ENCODE measurements at places on chromosomes 1 and 21.

GRCh38 chr1:233347338-233347737 is 19.8 kb downstream of the MAP3K21 start:
- no peak for DNase-seq

DNA sequence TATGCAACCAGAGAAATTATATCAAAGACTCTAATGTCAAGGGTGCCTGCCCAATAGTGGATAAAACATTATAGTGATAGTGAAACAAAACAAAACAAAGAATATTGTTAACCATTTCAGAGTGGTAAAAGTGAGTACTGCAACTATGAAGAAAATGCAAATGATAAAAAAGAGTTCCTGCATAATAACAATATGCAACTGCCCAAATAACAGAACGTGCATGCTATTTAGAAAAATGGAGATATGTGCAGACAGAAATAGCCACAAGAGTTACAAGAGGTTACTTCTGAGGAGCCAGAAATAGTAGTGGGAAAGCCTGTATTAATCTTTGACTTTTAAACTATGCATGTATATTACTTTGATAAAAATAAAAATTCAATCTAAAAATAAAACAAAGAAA is 302.5 kb downstream of the NEGR1 start:
- DNase-seq: no peak

DNA sequence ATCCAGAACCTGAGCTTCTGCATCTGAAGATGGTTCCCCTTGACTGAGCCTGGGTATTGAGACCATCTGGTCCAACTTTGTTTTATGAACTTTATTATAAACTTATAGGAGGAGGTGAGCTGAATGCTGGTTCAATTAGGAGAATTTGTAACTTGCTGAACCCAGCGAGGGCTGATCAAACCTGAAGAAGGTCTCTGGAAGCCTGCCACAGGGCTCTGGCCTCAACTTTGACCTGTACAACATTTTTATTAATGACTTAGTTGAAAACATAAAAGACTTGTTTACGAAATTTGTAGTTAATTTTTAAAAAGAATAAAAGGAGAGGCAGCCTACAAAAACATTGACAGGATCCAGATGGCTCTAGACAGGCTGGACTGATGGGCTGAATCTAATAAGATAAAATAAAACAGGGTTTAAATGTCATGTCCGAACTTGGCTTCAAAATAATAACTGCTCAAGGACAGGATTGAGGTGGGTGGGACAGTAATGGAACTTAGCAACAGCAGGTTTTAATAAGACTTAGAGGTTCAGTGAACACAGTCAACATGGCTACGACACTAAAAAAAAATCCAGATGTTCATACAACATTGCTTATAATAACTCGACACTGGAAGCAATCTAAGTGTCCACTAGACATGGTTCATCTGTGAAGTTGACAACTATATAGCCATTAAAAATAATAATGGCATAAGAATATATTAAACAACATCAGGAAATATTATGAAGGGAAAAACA is 53.4 kb upstream of the GJB5 start:
- DNase-seq: no peak

- peak; percentile 60 for DNase-seq
These were observed 938.7 kb downstream of the TTLL7 start for GRCh38 chr1:83060221-83060620.

DNA sequence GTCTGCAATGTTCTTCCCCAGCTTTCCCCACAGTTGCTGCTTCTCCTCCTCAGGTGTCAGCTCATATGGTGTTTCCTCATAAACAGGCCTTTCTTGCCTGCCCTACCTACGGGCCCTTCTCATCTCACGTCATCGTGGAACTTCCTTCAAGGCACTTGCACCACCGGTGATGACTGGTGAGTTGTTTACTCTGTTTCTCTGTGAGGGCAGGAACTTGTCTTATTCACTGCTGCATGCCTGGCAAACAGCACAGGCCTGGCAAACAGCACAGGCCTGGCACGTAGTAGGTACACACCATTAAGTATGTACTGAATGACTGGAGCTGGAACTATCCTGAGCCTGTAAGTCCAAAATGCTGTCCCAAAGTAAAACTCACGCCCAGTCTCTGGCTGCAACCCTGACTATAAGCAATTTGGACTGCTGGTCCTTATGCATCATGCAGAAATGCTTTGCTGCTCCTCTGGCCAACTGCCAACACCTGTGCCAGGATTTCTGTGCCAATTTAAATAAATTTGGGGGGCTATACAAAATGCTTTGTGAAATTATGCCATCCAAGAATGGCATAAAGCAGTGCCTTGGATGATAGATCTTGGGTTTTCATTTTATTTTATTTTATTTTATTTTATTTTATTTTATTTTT is 25.7 kb downstream of the STK40 start:
- no peak for DNase-seq

- DNase-seq: no peak
These were observed 8.8 kb downstream of the PBX1 start for GRCh38 chr1:164567774-164568173.

DNA sequence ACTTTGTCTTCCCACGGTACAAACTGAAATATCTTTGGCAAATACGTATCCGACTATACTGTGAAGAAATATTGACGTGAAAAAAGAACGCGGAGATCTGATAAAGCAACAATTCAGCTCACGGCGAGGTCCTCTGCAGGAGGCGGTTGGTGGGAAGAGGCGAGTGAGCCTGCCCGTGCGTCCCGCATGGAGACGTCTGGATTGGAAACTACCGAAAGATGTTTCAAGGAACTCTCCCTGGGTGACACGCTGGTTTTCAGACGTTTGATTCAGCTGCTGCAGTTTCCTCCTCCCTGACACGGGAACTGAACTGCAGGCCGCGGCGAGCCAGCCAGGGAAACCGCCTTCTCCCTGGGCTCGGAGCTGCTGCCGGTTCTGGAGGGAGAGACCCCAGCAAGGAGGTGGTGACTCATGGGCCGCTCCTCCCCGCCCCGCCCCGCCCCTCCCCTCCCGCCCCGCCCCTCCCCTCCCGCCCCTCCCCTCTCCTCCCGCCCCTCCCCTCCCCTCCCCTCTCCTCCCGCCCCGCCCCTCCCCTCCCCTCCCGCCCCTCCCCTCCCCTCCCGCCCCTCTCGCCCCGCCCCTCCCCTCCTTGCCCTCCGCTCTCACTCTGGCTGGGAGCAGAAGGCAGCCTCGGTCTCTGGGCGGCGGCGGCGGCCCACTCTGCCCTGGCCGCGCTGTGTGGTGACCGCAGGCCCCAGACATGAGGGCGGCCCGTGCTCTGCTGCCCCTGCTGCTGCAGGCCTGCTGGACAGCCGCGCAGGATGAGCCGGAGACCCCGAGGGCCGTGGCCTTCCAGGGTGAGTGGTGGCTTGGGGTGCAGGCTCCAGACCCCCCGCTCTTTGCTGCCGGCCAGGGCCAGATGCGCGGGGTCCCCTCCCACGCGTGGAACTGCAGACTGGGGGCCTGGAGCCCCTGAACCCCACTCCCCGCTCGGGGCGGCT is at the start of gene COL6A1:
Gene COL6A1, plus strand, starts transcription at position 620 of the 941 bp plus-strand sequence. Its CDS starts 81 bp downstream, at position 701.
- peak; percentile 93 for DNase-seq

DNA sequence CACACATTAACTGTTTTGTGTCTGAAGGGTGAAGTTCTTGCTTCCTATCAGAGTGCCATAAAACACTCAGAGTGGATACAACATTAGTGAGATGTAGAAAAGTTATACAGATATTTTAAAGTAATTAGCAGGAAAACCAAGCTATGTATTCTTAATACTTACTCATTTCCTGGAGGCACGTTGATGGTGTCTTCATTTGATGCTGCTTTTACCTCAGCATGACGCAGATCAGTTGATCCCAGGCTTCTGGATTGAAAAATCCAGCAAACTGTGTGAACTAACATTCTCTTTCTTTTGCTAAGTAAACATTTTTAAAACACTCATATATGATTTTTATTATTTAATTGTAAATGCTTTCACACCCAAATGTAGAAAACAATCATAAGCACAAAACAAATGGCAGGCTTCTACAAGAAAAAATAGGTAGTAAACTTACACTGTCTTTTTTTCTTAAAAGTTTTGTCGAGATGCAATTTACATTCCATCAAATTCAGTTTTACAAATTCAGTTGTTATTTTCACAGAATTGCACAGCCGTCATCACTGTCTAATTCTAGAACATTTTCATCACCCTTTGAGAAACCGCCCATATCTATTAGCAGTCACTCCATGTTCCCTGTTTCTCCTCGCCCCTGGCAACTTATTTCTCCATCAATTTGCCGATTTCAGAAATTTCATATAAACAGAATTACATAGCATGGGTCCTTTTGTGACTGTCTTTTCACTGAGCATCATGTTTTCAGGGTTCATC is 198.9 kb downstream of the LRRC7 start:
- no peak for DNase-seq

GRCh38 chr1:190243056-190243455 is 234.6 kb downstream of the BRINP3 start:
- no peak for DNase-seq

- DNase-seq: peak; percentile 74
These were observed 482.4 kb downstream of the NPHP4 start for GRCh38 chr1:5509664-5510452.

DNA sequence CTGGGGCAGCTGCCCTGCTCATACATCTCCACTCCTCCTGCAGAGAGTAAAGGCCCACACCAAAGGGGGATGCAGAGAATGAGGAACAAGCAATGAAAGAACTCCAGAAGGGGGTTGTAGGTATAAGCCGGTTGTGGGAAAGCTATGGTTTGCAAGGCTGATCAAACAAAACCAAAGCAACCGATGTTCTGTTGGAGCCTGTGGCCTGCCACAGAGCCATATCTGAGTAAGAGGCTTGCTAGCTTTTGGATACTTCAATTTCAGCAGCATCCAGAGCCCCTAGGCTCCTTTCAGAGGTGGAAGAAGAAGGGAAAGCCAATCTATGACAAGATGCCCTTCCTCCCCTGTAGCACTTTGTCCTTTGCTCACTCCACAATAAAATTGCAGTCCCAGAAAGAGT is 163.2 kb downstream of the RRAGC start:
- DNase-seq: no peak

DNA sequence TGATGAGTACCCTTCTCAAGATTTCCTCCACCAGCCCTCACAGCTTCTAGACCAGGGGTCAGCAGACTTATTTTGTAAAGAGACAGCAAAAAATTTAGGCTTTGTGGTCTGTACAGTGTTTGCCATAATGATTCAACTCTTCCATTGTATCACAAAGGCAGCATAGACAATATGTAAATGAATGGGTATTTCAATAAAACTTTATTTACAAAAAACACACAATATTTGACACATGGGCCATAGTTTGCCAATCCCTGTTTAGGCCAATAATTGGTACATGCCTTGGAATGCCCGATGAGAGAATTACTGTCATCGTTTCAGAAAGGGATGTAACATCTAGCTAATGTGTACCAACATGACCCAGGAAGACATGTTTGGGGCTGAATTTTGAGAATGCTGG is 178.9 kb upstream of the GALNT2 start:
- DNase-seq: no peak

DNA sequence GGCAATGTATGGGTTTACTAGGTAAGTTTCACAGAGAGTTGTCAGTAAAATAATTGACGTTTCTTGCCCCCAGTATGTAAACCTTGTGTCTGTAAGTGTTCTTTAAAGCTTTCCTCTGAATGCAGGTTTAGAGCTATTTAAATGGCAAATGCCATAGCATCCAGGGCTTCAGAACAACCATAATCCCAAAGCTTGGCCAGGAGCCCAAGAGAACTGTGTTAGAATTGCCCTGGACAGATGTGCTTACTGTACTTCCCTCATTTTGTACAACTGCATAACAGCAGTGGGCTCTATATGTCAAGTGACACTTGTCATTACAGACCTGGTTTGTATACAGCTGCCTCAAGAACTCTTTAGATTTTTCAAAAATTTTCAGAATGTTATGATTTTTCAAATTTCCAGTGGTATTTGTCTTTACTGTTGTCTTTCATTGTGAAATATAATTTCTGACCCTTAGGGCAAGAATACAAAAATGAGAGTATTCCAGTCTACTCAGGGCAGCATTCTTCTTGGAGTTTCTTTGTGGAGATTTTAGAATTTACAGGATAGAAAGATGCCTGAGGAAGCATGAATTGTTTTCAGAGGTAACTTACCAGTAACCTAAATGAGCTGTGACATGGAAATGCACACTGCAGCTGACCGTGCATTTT is 136.9 kb upstream of the L1TD1 start:
- DNase-seq: no peak

- no peak for DNase-seq
These were observed 28.4 kb downstream of the DISP3 start for GRCh38 chr1:11507309-11507708.

DNA sequence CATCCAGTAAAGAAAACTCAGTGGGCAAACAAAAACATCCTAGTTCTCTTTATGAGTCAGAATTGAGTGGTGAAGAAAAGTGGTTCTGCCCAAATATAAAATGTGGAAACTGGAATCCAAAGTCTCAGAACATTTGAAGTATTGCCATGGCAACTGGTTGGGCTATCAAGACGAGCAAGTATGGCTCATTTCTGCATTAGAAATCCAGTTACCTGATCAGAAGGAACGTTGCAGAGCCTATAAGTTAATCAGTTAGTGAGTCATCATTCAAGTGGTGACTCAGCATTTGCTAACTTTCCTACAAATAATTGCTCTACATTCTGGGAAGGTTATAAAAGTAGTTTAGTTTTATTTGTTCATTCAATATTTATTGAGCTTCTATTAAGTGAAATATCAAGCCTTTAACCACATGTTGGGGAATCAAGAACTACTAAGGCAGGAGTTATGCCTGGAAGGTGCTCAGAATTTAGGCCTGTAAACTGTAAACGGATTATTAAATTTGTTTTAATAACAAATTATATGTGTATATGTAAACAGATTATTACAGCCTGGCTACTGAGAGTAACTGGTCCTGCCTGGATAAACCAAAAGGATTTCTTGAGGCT is 104.3 kb downstream of the PAPPA2 start:
- no peak for DNase-seq

GRCh38 chr1:231699784-231700183 is 73.2 kb downstream of the DISC1 start:
- DNase-seq: no peak

GRCh38 chr21:46543306-46543705 is 61.6 kb downstream of the S100B start:
- DNase-seq: peak; percentile 30

DNA sequence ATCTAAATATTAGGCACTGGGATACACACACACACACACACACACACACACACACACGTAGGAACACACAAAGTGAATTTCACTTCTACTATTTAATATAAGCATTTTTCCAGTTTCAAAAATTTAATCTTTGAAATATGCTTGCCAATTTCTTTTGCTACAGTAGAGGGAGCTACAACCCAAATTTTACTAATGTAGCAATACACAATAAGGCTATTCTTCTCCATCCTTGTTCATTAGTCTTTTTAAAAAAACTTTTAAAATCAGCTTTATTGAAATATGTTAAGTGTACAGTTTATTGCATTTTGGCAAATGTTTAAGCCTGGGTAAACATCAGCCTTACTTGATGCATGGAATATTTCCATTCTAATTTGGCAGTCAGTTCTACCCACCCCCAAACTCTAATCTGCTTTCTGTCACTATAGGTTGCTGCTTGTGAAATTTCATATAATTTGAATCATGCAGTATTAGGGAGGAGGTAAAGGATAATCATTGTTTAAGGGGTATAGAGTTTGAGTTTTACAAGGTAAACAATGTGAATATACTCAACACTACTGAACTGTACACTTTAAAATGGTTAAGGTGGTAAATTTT is 93.0 kb upstream of the TENT5C start:
- no peak for DNase-seq

Data from right forelimb (tissue), 1 donor.